ENCODE measurements at places on chromosomes 3 and 15.

GRCh38 chr3:65636326-65636725, 402.4 kb downstream of the MAGI1 start:
- DNase-seq = no peak

DNA sequence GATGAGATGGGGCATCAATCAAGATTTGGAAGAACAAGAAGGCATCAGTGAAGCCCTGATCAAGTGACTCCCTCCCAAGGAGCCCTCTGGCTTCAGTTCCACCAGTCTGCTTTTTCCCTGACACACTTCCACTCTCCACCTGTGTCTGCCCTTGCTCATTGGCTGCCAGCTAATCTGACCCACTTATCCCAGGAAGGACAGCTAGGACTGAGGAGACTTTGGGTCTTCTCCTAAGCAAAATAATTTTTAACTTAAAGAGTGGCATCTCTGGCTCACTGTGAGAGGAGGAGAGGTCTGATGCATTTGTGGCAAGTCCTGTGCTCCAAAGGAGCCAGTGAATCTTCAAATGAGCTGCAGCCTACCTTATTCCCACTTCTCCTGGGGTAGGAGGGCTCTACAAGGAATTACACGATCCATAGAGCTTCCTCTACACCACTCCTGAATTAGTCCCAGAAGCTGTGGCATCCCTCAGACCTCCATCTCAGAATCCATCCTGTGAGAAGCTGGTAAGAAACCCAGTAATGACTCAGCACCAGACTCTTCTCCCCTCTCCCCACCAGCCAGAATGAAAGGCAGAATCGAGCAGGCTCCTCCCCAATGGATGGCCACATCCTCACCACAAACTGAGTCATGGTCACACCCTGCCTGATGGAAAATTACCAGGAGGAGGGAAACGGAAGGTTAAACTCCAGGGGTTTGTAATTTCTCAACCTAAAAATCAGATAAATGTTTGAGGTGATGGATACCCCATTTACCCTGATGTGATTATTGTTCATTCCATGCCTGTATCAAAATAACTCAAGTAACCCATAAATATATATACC, 6.3 kb upstream of the PKM start:
- no peak for DNase-seq

DNA sequence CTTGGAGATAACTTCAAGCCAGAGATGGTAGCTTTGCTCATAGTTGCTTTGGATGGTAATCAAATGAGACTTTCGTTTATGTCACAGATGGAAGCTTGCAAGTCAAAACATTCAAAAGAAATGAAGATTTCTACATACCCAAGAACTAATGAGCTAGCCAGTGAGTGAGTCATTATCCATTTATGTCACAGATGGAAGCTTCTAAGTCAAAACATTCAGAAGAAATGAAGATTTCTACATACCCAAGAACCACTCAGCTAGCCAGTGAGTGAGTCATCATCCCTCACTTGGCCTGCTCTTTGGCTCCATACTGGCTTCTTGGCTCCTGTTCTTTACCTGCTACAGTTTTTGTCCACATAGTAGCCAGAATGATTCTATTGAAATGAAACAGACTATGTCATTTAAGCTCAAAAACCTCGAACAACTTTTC, 559.8 kb upstream of the CBLB start:
- DNase-seq = no peak

GRCh38 chr3:138594150-138594934, at the start of gene CEP70:
Gene CEP70 (minus strand): TSS chr3:138594260. CDS start chr3:138572927, 21,333 bp downstream.
- peak; percentile 71 for DNase-seq

DNA sequence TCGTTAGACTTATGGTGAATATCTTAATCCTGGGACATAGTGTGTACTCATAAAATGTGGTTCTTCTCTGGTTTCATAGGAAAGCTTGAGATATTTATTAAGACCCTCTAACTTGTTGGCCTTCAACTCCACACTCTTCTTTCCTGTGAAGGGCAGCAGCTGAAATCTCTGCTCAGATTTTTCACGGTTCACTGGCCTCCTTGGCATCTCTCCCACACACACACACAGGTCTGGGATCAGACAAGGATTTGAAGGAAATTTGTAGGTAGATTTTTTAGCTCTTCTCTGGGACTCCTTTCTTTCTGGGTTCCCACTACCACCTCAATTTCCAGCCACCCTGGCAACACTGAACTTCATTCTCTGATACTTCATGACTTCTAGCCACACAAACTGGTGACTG, 70.2 kb downstream of the MYRIP start:
- no peak for DNase-seq

- DNase-seq = no peak
Observed at GRCh38 chr3:135516143-135516542, 449.4 kb upstream of the PPP2R3A start.

GRCh38 chr3:119457246-119457645, 6.2 kb downstream of the TMEM39A start:
- no peak for DNase-seq

DNA sequence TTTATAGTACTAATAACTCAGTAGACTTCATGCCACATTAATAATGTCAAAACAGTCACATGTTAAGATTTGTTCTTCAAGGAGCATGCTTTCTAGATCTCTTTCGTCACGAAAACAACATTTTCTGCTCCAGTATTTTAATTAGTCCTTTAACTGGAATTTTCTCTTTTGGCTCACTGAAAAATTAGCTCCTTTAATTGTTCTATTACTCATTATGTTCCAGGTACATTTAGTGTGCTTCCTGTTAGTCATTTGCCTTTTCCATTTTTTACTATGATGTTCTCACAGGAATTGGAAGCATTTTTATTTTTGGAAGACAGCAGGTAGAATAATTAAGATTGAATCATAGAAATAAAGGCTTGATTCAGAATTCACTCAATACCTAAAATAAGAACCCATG, 111.2 kb downstream of the SLC9A9 start:
- no peak for DNase-seq

- DNase-seq = no peak
Observed at GRCh38 chr15:78211189-78211921, 23.0 kb downstream of the ACSBG1 start.

DNA sequence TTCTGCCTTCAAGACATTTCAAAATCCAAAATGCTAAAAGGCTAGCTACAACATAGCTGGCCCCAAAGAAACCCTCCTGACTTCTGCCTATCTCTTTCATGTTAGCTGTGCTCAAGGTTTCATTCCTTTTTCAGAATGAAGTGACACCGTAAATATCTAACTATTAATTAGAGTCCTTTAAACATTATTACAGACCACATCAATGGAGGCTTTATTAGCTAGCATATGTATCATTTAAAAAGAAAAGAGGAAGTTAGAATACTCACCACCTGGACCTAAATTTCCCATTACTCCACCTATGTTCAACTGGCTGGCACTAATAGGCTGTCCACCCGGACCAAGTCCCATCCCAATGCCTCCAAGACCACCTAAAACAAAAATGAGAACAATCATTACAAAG, 24.6 kb downstream of the MYEF2 start:
- no peak for DNase-seq

DNA sequence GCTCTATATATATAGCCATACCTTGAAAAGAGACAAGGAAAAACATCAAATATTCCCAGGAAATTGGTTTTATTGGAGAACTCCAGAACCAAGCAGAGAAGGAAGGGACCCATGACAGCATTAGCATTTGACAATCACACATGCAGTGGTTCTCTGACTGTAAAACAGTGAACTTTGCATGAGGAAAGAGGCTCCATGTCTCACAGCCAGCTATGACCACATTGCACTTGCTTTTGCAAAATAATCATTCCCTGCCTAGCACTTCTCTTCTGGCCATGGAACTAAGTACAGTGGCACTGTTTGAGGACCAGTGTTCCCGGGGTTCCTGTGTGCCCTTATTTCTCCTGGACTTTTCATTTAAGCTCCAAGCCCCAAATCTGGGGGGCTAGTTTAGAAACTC, 85.5 kb downstream of the TGFBR2 start:
- DNase-seq = no peak

- no peak for DNase-seq
Observed at GRCh38 chr3:126380011-126380768, 14.5 kb upstream of the CFAP100 start.

- DNase-seq = no peak
Observed at GRCh38 chr3:66378256-66378655, 122.6 kb downstream of the LRIG1 start.

DNA sequence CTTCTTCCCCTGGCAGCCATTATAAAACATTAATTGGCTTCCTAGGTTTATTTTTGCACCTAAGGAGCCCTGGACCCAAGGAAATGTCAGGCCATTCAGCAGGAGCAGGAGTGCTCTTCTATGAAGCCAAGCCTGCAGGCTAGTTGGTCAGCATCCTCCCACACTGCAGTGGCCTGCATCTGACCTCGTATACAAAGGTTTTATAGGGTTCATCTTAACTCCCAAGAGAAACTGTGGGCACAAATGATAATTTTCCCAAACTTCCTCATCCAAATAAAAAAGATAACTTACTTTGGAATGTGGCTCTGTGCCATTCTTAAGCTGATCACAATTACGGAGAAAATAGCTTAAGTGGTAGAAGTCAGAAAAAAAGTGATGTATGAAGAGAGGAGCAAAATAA, 19.4 kb downstream of the PLSCR1 start:
- DNase-seq = no peak

DNA sequence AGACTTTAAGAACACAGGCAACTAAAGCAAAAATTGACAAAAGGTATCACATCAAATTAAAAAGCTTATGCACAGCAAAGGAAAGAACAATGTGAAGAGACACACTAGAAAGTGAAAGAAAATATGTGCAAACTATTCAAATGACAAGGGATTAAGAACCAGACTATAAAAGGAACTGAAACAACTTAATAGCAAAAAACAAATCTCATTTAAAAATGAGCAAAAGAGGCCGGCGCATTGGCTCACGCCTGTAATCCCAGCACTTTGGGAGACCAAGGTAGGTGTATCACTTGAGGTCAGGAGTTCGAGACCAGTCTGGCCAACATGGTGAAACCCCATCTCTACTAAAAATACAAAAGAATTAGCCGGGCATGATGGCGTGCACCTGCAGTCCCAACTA, 14.4 kb downstream of the NGLY1 start:
- no peak for DNase-seq

GRCh38 chr15:40398413-40398873, 7.2 kb upstream of the IVD start:
- DNase-seq = no peak

DNA sequence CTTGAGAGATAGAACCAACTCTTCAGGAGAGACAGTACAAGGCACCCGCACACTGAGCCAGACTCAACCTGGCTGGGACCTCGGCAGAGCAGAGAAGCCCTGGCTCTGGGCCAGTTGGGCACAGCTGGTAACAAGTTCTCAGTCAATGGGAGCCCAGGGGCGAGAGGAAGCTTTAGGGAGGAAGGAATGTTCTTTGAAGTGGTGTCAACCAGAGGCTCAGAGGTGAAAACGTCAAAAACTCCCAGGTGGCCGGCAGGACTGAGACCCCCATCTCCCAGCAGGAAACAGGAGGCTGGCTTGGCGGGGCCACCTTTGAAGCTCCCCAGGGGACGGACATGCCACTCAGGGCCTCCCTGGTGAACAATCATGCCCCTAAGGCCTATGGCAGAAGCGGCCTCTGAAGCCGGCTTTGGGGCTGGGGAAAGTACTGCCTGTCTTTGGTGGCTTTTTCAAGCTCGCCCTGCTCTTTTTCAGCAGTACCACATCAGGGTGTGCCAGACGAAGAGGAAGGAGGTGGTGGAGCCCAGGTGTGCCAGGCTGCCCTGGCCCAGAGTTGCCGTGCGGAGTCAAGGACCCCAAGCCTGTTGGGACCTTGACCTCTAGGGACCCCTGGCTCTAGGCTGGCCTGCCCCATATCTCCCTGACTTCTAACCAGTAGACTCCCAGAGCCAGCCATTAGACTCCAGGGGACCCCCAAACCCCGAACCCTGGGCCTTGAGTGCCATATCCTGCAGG, 16.7 kb upstream of the TBC1D21 start:
- DNase-seq = no peak

- no peak for DNase-seq
Observed at GRCh38 chr15:42826251-42826890, 89.4 kb upstream of the CDAN1 start.

GRCh38 chr3:25038271-25038670, 389.8 kb upstream of the RARB start:
- no peak for DNase-seq

DNA sequence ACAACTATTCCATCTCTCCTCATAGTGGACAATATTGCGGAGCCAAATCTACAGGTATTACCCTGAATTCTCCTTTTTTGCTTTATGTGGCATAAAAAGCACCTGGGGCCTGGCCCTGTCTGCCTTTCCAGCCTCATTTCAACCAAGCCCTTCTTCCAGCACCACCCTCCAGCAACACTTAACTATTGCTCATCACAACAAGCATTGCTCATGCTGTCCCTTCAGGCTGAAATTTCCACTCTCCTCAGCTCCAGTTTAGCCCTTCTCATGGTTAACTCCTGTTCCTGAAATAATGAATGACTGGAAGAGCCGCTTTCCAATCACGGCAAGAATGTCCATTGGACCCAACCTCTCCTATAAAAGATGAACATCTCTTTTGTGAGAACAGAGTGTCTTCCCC, 107.4 kb downstream of the P2RY1 start:
- no peak for DNase-seq

GRCh38 chr3:15953841-15954240, 156.1 kb upstream of the ANKRD28 start:
- DNase-seq = no peak

DNA sequence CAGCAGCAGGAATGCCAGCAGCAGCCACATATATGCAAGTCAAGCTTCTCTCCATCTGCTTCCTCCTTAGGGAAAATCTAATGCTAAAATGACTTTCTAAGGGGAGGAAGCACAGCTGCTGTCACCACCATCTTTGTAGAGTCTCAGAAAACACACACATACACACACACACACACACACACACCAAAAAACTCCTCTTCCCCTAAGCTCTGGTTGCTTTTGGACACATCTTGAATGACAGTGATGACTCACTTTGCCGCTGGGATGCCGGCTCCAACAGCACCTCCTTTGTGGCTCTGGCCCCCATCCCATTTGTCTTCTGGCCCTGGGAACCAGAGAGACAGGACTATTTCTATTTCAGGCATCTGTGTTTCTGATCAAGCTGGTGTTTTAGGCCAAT, 124.8 kb upstream of the GOLIM4 start:
- DNase-seq = no peak

DNA sequence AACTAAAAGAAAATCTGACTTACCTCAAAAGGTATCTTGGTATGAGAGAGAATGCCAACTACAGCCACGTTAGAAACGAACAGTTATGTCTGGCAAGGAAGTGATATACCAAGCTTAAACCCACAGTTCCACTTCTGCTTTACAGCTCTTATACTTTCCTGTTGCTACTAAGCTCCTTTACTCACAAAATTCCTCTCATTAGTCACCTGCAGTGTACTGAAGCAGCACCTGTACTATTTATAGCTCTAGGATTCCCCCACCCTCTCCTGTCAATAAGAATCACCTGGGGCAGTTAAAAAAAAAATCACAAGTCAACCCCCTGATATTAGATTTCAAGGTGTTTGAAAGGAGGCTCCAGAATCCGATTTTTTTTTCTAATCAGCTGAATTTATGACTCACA, 2.9 kb upstream of the TMEM266 start:
- DNase-seq = no peak
